RKO (cell line): ENCODE measurements at places on chromosomes 12 and 14.

- no peak for DNase-seq
Measured at GRCh38 chr12:123483602-123484248, 25.8 kb downstream of the SNRNP35 start.

DNA sequence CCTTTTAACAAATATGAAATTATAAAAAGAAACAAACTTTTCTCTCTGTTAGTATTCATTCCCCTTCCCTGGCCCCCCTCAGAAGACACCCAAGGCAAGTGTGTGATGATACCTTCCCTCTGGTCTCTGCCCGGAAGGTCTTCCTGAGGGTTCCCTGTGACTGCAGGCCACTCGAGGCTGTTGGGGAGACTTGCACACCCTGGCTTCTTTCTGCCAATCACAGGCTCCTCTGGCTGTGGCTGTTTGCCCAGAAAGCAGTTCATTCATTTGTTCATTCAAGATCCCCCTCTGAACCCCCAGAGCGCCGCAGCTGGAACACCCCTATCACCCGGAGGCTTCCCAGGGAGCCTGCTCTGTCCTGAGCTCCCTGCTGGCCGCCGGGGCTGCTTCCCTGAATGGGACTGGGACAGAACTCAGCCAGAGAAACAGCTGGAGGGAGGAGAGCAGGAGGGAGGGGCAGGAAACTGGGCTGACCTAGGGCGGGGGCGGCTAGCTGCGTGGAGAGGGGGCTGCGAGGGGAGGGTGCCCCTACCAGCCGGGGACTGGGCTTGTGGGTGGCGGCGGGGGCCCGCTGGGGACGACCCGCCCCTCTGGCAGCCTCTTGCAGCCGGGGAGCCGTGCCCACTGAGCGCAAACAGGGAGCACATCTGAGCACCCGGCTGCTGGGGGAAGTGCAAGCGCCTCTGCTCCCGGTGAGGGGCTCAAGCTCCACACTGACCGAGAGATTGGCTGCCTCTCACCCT is at the start of gene CMKLR1:
Gene CMKLR1, minus strand, starts transcription at position 397 of the 743 bp plus-strand sequence. CDS start 45,720 bp downstream, outside the sequence.
- no peak for DNase-seq

GRCh38 chr12:49892084-49892731 is 11.5 kb downstream of the FAIM2 start:
- no peak for DNase-seq

- no peak for DNase-seq
Measured at GRCh38 chr14:81382517-81383225, 17.5 kb downstream of the STON2 start.

DNA sequence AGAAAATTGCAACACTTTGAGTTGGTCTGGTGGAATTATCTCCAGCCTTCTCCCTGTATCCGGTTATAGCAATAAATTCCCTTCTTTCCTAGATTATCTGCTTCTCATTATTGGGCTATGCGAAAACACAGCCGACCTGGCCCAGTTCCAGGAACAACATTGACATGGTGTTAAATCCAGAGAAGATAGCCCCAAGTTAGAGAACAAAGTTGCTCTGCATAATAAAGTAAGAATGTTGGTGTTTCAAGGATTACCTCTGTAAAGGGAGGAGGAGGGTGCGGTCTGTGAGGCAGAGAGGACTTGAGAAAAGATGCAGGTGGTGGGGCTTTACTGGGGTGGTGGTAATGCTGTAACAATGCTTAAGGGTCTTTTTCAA is 12.1 kb downstream of the TCL1A start:
- no peak for DNase-seq

GRCh38 chr14:93994919-93995682 is 2.0 kb upstream of the CCDC197 start:
- DNase-seq = peak; percentile 84

DNA sequence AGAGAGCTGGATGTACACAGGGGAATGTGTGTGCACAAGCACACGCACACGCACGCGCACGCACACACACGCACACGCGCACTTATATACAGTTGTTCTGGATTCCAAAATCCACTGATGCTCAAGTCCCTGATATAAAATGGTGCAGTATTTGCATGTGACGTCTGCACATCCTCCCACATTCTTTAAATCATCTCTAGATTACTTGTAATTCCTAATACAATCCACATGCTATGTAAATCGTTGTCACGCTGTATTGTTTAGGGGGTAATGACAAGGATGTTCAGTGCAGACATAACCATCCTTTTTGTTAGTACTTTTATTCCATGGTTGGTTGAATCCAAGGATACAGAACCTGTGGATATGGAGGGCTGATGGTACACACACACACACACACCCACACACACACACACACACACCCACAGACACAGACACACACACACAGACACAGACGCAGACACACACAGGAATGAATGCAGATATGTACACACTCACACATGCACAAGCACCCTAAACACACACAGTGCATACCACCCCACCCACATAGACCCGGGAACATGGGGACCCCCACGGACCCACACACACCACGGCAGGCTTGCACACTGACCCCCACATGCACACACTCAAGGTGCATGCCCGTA is 188.5 kb upstream of the PRMT8 start:
- no peak for DNase-seq

DNA sequence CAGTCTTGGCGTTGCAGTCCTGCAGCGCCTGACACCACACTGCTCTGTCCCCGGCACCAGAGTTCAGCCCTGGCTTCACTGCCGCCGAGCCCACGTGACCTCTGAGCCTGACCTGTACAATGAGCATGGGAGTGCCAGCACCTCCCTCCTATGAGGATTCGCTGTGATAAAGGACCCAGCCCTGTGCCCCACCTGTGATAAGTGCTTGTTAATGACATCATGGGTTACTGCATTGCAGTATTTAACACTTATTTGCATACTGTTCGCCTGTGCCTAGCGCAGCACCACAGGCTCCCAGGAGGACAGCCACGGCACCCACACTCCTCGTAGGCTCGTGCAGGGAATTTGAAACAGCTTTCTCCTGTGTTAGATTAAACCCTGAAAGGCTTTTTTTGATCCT is 118.2 kb upstream of the GSC start:
- DNase-seq = no peak

- no peak for DNase-seq
Measured at GRCh38 chr12:48296586-48297282, 54.0 kb downstream of the ZNF641 start.

DNA sequence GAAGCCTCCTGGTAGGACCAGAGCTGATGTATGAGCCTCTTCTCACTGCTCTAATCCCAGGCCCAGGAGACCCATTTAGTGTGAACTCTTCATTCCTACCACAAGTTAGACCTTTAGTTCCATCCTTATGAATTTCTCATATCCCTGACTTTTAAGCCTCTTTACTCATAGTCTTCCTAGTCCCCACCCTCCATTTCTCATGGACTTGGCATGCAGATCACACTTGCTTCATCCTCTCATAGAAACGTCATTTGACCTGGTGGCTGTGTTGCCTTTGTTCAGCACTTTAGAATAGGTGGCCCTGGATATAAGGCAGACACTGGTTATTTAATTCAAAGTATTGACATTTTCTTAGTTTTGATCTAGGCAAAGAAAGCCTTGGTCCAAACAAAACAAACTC is 99.5 kb downstream of the SLC16A7 start:
- DNase-seq = peak; percentile 20

- no peak for DNase-seq
Measured at GRCh38 chr14:96088481-96088880, 49.3 kb downstream of the C14orf132 start.

DNA sequence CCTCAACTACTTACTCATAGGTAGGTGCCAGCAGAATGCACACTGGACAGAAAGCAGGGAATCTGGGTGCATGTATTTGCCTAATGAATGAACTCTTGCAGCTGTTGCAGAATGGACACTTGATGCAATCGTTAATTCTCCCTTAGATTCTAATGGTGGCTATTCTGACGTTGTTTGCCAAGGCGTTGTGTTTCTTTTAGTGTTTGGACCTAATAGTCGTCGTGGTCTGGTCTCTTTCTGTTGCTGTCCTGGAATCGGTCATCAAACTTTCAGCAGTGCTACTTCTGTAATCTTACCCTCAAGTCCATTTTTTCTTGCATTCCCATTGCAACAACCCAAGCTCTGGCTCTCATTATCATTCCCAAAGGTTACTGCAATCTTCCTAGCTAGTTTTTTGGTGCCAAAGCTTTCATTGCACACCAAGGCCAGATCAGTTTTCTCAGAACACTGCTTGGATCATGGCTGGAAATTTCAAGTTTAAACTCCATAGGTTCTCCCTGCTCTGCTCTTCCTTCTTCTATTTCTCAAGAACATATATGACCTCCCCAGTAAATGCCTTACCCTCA is 31.3 kb downstream of the BMP4 start:
- DNase-seq = no peak

- DNase-seq = no peak
Measured at GRCh38 chr14:32403688-32404087, 74.6 kb downstream of the AKAP6 start.

GRCh38 chr12:113997365-113997764 is 31.2 kb upstream of the RBM19 start:
- no peak for DNase-seq

GRCh38 chr12:115096588-115097397 is 412.8 kb upstream of the TBX3 start:
- no peak for DNase-seq

DNA sequence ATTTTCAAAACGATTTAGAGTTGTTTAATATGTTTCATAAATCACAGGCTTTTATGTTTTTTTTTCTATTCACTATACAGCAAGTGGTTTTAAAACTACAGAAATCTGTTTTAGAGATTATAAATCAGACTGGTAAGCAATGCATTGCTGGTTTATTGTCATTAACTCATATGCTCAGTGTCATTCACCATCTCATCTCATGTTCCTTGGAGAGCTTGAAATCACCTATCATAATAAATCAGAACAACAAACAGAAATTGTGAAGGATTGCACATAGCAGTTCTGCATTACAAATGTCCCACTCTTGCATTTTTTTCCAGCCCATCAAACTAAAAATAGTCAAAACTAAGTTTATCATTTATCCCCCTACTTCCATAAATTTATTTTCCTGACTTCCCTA is 470.8 kb downstream of the FSCB start:
- DNase-seq = no peak

DNA sequence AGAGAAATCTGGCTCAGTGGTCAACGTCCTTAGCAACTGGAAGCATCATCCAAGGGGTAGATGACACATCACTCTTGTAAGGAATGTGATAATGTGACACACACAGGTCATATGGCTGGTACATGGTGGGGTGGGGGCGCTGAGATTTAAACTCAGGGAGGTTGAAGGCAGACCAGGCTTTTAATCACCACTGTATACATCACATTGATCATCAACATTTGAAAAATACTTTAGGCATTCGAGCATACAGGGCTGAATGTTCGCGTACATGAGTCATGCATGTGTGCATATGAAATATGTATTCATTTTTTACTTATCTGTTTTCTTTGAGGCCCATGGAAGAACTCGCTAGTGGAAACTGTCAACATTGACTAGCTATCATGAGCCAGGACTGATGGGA is 976.4 kb downstream of the VRK1 start:
- no peak for DNase-seq
